ENCODE measurements at places on chromosomes 7 and 10.

- no peak for DNase-seq
These were observed 65.2 kb upstream of the TM9SF3 start for GRCh38 chr10:96651998-96652431.

DNA sequence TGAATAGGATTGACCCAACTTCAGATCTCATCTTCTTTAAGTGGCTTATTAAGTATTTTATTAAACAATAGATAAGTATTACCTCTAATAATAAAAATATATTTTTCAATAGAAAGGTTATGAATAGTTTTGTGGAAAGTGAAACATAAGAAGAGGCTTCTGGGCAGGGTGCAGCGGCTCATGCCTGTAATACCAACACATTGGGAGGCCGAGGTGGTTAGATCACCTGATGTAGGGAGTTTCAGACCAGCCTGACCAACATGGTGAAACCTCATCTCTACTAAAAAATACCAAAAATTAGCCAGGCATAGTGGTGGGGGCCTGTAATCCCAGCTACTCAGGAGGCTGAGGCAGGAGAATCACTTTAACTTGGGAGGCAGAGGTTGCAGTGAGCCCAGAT is 26.5 kb downstream of the GPR85 start:
- no peak for DNase-seq

DNA sequence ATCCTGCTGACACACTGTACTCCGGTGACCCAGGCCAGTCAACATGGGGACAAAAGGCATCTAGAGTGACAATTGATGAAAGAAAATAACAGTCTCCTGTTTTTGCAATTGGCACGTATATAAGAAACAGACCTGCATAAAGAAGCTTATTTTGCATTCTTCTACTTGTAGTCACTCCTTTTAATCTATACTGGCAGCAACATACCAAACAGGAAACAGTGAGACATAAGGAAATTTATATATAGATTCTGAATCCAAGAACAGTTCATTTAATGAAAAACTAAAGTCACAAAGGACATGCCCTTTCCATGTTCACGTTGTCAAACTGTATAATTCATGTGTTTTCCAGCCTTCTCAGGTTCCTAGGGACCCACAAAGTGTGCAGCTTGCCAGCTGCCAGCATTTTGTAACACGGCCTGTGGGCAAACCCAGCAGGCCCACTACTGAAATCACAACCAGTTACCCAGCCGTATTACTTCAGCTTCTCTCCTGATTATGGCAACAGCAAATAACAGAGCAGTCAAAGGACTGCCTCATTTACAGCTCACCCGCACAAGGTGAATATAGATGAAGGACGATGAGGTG is 72.3 kb downstream of the AMPH start:
- DNase-seq = no peak

- no peak for DNase-seq
These were observed at the start of gene EGFR for GRCh38 chr7:55018361-55019190. Gene EGFR (plus strand): TSS chr7:55019017. CDS start chr7:55019278, 261 bp downstream.

DNA sequence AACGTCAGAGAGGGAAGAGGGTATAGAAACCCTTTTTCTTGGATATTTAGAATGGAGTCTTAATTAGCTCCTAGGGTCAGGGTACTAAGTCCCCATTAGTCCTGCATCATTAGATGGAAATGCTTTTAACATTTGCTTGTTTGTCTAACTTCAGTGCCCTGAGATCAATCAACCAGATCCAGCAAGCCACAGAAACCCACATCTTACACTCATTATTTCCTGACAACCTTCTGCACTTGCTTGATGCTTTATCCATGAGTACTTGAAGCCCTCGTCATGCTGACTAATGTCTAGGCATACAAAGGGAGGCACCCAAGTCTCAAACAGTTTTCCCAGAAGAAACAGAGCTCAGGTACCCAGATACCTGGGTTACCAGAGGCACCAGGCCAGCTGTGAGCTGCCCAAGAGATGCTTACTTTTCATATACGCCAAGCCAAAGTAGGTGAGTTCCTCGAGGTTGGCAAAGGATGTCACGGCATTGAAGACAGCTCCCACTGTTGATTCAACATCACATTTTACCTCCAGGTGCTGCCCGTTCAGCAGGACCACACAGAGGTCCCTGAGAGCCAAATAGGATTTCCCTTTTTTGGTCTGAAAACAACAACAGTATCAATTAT is 42.7 kb downstream of the FRMPD2 start:
- no peak for DNase-seq

DNA sequence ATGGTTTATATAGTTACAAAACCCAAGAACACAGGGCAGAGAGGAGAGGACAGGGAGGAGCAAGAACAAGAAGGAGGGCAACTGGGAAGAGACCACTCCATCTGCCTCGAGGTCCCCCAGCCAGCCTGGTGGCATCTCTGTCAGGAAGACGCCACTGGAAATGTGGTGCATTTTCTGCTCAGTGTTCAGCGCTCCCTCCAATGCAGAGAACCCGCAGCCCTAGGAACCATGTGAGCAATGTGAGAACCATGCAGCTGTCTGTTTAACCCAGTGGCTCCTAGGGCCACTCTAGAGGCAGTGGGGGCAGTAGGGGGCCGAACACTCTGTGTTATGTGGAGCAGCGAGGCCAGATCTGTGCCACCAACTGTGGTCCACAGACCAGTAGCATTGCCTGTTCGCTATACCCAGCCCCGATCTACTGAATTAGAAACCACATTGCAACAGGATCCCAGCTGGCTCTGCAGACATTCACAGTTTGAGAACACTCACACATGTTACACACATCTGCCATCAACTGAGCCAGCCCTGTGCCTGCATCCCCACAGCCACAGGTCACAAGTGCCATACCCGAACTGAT is 110.2 kb downstream of the CPXM2 start:
- DNase-seq = no peak

GRCh38 chr10:61761825-61762217 is 99.1 kb downstream of the CABCOCO1 start:
- DNase-seq = no peak

DNA sequence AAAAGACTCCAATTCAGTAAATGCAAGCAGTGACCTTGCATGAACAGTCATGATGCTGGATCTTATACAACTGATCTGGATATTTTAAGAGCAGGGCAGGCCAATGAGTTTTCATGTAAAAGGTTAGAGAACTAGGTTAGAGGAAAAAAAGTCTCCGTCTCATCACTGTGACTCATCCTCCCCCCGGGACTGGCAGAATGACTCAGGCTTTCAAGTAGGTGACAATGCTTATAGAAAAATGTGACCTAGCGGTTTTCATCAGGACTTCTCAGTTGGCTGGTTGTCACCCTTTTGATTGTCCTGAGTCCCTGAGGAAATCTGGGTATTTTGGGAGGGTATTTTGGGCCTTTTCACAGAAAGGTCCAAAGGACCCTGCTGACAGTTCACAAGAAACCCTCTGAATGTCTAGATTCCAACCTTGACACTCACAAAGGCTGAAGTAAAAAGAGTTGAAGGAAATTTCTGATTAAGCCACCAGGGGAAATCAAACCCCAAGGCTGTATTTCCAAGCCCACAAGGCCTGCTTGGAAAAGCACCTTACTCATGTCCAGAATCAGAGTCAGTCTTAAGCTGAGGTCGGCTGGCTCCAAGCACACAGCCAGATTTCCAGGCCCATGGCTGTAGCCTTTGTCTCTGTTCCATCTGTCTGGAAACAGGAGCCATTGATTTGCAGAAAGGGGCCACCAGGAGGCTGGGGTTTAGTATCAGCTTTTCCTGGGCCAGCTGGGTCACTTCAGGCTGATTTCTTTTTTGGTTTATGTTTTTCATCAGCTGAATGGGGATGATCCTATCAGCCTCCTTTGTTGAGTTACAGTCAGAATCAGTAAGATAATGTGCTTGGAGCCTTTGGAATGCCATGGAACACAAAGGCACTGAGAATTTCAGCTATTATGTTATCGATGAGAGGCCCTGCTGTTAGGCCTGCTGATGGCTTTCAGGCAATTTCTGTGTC is 226.4 kb upstream of the HABP2 start:
- peak; percentile 79 for DNase-seq

DNA sequence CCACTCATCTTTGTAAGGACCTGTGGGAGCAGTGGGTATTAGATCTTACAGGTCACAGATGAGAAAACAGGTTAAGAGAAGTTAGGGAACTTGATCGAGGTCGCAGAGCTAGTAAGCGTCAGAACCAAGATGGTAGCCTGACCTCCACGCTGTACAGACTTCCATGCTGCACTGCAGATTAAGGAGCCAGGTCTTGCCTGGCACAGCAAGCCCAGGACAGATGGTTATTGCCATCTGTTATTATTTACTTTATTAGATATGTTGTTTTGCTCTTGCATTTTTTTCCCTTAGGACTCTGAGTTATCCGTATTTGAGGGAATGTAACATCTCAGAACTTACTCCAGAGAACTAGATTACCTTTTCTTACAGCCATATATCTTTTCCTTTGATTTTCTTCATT is 147.2 kb downstream of the NSUN6 start:
- no peak for DNase-seq

GRCh38 chr10:4431114-4431863 is 394.7 kb upstream of the AKR1E2 start:
- DNase-seq = peak; percentile 63

DNA sequence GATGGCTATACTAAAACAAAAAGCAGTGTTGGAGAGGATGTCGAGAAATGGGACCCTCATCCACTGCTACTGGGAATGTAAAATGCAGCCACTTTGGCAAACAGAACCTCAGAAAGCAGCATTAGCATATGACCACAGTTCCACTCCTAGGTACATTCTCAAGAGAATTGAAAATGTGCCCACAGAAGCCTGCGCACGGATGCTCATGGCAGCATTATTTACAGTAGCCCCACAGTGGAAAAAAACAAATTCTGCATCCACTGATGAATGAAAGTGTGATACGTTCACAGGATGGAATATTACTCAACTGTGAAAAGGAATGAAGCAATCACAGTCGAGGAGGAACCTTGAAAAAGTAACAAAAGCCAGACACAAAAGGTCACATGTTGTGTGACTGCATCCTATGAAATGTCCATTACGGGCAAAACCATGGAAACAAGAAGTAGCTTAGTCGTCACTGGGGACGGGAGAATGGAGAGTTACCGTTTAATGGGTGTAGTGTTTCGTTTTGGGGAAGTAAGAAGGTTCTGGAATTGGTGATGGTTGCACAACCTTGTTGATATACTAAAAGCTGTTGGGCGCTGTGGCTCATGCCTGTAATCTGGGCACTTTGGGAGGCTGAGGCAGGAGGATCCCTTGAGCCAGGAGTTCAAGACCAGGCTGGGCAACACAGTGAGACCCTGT is 2.5 kb upstream of the UPK3B start:
- DNase-seq = no peak

- DNase-seq = no peak
These were observed 39.1 kb upstream of the ANAPC16 start for GRCh38 chr10:72176701-72177100.

DNA sequence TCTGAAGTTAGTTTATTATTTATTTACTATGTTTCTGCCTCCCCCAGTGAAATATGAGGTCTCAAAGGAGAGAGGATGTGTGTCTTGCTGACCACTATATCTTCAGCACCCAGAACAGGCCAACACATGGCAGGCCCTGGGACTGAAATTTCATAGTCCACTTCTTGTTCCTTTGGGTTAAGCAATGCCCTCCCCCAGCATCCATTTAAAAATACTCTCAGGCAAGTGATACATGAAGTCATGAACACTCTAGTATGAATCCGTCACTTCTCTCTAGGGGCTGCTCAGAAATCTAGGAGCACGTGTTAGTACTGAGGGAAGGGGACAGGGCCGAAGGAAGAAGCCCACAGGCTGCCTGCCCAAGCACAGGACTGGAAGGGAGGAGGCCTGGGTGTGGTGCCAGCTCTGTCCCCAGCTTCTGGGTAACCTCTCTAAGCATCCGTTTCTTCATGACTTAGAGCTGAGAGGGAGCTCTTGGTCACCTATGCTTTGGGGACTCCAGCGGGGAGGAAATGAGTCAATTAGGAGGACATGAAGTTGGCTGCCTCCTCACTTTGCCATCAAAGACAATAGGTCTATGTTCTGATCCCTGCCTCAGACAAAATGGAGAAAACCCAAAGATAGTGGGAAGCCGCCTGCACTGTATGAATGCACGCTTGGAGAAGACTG is 119.2 kb downstream of the KCNMA1 start:
- no peak for DNase-seq

- no peak for DNase-seq
These were observed 188.4 kb downstream of the PPP1R17 start for GRCh38 chr7:31875424-31875823.

GRCh38 chr10:118918587-118918986 is 110.9 kb upstream of the NANOS1 start:
- no peak for DNase-seq

GRCh38 chr10:91603931-91604331 is 28.9 kb downstream of the PPP1R3C start:
- no peak for DNase-seq

DNA sequence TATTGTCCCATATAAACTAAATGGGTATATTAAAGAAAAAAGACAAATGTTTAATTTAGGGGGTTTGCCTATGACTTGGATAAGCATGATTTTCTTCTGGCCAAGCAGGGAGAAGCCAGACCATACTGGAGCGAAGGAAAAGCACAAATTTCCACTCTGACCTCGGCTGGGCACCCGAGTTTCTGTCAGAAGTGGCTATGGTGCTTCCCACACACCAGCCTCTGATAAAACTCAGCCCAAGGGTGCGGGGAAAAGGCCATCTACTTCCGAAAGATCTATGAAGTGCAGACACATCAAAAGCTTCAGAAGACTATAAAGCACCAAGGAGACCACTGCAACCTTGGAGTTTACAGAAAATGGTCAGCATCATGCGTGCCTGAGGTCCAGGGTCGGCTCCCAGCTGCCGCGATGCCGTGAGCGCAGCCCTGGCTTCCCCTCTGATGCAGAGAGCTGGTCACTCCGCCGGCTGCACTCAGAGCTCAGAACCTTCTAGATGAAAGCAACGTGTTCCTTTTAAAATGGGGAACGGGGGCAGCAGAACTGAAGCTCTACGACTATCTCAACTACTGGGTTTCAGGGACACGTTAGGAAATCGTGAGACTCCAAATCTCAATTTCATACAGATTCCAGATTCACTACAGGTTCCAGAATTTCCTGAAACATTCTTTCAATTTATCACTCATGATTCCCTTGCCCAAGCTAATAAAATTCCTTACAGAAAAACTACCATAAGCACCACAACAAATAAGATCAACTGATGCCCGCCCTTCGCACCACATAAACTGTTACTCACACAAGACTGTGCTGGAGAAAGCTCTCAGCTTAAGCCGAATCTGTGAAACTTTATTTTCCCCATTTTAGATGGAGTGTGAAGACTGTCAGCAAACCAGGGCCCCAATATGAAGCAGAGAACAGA is 84.5 kb downstream of the DIP2C start:
- no peak for DNase-seq

GRCh38 chr10:62093863-62094291 is 174.8 kb downstream of the RTKN2 start:
- DNase-seq = peak; percentile 62

Measured in AG04449 (cell line).